Stimulated activated CD4-positive, alpha-beta T cell treated with anti-CD3 and anti-CD28 coated beads, Interleukin-1b, Interleukin-23, amount 100 ng/mL, for 48 hours (primary cell): ENCODE measurements at places on chromosomes 2 and 18.

- no peak for DNase-seq
These were observed 61.1 kb downstream of the DDX1 start for GRCh38 chr2:15652801-15653200.

DNA sequence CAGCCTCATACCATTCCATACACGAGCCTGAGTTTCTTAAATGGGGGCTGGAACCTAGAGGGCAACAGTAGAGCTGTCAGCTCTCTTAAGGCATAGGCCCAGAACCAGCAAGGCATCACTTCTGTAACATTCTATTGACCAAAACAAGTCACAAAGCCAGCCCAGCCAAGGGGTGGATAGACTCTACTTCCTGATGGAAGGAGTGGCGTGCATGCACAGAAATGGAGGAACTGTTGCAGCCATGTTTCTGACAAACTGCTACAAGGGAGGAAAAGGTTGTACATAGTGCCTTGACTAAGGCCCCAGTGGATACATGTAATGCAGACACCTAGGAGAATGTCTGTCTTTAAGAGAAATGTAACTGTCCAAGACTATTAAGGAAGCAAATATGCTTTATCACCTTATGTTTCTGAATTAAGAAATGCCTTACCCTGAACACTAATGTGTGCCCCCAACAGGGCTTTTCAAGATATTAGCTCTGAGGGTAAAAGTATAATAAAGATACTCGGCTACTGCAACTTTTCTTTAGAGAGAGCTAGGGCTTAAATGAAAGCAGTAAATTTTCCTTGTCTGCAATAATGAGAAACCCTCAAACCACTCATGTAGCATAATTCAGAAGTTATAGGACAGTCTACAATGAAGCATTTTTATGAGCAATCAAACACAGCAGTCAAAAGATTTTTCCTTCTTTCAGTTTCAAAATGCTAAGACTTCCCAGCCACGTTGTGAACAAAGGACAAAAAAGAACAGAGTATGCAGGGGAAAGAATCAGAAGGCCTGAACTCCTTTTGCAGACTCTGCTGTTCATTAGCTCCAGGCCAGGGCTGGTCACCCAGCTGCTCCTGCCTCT lies 35.1 kb upstream of the CDC42EP3 start:
- DNase-seq = no peak

DNA sequence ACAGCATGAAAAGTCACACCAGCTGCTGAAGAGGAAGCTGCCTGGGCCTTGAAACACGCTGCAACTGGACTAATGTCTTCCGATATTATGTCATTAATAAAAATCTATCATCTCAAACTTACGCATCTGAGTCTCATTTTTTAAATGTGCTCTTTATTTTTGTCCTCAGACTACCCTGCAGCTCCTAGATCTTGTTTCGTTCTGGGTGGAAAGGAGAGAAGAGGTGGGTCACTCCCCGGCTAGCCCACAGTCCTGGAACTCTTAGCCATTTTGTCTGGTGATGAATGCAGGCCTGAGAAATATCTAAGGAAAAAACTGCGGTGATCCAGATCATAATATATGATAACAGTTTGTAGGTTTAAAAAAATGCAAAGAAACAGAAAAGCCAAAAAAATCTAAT lies 73.3 kb downstream of the TXNL1 start:
- no peak for DNase-seq

DNA sequence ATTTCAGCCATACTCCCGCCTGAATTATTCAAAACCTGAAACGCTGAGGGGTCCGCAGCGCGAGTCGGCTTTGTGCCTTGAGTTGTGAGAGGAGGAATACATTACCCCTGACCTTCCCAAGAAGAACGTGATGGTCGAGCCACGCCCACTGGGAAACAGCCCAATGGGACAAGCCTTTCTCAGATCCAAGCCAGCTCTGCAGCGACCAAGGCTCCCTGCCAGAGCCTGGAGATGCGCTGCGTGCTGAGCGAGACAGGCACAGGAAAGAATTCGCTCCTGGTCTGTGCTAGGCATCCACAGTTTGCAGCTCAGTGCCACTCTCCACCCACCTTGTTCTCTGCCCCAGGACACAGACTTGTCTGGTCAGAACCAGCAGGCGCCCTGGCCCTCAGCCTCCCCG lies 74.1 kb upstream of the GLI2 start:
- no peak for DNase-seq

DNA sequence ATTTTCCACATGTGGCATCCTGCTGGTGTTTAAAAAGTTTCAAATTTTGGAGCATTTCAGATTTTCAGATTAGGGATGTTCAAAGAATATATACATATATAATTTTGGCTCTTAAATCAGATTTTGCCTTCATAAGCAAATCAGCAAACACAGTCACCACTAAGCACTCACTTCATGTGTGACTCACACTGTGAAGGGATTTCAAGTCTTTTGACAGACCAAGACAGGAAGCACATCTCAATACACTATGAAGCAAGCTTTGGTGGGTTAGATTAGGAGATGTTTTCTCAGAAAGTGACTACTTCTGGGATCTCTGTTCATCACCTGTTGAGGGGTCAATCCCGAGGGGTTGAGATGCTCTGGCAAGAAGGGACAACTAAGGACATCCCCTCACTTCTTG lies 227.8 kb upstream of the RBBP8 start:
- DNase-seq = no peak

GRCh38 chr18:21760321-21760720 lies 19.7 kb downstream of the MIB1 start:
- no peak for DNase-seq

GRCh38 chr2:137155356-137156104 lies 390.2 kb downstream of the THSD7B start:
- DNase-seq = no peak

DNA sequence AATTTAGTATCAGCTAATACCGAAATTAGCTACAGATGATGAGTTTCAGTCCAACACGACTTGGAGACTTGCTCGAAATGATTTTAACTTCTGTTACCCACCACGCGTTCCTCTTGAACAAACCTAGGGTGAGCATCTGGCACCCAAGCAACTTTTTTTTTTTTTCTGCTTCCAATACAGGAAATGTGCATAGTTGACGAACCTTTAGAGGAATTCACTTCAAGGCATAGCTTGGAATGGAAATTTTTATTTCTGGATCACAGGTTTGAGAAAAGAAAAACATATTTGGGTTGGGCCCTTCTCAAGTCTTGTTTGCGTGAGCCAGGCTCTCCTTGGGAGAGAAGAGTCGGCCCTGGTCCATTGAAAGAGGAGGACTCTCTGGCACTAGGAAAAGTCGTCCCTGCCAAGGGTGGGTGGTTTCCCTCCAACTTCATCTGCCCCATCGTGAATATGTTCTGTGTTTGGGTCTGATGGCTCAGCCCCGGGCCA lies 37.4 kb upstream of the RPL31 start:
- DNase-seq = no peak

- DNase-seq = no peak
These were observed 787 bp downstream of the ERBB4 start for GRCh38 chr2:212537726-212538304.

DNA sequence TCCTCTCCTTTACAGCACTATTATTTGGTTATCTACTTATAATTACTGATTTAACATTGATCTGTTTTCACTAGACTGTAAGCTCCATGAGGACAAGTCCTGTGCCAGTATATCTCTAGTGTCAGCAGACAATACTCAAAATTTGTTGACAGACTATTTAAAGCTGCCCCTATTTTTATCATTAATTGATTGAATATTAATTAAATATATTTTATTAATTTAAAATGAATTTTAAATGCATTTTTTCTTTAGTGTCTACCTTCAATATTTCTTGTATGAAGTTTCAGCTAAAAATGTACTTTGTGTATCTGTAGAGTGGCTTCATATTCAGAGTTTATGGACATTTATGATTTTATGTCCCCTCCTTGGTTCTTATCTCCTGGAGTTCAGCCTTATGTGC lies 26.4 kb upstream of the FHOD3 start:
- DNase-seq = no peak

- DNase-seq = no peak
These were observed 12.0 kb downstream of the SNORC start for GRCh38 chr2:232882085-232882484.

GRCh38 chr2:238853218-238853617 lies 5.3 kb downstream of the TWIST2 start:
- no peak for DNase-seq
